ENCODE measurements at places on chromosomes 2 and 18.

- no peak for DNase-seq
Measured at GRCh38 chr2:237258615-237259014, 155.3 kb downstream of the COL6A3 start.

DNA sequence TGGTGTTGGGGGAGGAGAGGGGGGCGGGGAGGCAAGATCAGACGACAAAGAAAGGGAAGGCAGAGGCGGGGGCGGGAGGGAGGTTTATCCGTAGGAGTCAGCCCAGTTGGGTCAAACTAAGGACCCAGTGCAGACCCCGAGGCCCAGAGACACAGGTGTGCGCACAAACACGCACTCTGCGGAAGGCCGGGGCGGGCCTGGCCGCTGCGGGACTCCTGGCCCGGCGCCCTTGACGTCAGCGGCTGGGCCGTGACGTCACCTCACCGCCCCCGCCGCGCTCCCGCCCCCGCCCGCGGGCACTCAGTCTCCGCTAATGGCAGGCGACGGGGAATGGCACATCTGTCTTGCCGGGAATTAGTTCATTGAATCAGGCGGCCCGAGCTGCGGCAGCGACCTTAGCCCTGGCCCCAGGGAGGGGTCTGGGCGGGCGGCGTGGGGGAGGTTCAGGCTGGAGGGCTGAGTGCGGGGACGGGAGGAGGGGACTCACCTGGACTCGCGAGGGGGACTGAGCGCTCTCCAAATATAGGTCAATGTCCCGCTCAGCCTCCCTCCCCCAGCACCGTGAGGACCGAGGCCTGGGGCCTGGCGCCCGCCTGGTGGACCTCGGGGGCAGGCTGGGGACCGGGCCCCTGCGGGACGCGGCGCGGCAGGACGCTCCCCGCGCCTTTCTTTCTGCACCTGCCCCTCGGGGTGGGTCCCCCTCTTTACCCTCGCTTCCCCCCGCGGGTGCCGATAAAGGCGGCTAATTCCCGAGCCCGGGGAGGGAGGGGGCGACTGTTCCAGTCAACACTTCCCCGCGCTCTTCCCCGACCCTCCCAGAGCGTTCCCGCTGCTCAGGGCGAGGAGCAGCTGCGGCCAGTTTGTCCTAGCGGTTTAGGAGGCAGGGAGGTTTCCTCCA lies 15.5 kb upstream of the ECEL1 start:
- DNase-seq = no peak

GRCh38 chr18:9575558-9575957 lies 38.8 kb downstream of the PPP4R1 start:
- no peak for DNase-seq

DNA sequence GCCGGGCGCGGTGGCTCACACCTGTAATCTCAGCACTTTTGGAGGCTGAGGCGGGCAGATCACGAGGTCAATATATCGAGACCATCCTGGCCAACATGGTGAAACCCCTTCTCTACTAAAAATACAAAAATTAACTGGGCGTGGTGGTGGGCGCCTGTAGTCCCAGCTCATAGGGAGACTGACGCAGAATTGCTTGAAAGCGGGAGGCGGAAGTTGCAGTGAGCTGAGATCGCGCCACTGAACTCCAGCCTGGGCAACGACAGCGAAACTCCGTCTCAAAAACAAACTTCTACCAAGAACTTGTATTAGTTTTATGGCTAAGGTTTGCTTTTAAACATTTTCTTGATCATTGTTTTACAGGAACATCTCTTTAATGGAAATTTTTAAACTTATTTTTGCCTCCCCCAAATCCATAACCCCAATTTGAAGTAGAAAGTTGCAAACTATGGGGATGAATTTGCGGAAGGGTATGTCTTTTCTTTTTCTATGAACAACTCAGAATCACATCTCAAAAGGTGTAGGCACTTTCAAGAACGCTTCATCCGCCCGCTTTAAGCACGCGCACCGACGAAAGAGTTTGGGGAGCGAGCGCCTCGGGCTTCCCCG lies 46.8 kb upstream of the PTMA start:
- no peak for DNase-seq

GRCh38 chr2:164928101-164928673 lies 27.1 kb downstream of the SLC38A11 start:
- no peak for DNase-seq

DNA sequence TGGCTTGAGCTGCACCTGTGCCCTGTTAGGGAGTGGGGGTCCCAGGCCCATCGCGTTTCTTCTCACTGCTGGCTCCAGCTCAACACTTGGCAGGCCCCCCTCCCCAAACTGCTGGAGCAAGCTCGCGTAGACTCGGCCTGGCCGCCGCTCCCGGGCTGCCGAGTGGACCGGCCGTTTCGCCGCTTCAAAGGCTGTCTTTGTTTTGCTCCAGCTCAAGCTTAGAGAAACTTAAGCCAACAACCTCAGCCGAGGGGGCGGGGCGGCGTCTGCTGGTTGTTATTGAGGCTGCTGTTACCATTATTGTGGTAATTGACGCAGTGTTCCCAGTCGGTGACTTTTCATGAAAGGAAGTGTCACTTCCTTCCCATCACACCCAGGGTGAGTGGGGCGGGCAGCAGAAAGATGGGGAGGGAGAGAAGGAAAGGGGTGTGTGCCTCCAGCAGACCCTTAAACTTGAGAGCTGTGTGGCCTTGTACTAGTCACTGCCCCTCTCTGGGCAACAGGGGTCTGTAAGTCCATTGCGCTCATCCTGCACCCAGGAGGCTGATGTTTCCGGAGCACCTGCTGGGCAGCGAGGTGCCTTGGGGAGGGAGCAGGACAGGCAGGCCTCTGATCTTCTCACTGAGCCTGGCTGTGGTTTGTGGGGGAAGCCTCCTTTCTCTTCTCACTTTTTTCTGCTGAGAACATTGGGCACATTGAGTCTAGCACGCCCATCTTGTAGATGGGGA lies 2.1 kb downstream of the ARID5A start:
- DNase-seq = peak; percentile 79

DNA sequence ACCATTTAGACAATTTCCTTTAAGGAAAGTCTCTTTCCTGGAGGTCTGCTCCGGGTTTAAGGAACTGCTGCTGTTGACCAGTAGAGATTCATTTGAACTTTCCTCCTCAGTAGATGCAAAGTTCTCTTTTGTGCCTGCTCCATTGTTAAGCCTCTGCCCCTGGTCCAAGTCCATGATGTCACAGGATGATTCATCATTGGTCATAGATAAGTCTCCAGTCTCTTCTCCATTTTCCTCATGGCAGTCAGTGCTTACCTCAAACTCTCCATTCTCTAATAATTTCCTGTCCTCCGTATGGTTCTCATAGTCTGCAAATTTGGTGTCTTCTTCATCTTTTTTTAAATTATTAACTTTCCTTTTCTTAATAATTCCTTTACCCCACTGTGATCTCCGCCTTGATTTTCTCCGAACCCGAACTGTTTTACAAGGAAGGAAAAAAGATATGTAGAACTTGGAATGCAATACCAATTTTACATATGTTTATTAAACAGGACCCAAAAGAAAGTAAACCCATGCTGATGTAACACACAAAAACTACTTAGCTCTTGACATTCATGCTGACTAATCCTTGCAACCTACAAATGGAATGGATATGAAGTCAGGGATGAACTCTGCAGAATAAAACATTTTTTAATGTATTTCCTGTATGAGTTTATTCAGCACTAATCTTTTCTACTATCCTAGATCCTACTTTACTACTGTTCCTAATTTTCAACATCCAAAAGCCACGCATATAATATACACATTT lies 169.1 kb downstream of the ATAD2B start:
- DNase-seq = no peak

DNA sequence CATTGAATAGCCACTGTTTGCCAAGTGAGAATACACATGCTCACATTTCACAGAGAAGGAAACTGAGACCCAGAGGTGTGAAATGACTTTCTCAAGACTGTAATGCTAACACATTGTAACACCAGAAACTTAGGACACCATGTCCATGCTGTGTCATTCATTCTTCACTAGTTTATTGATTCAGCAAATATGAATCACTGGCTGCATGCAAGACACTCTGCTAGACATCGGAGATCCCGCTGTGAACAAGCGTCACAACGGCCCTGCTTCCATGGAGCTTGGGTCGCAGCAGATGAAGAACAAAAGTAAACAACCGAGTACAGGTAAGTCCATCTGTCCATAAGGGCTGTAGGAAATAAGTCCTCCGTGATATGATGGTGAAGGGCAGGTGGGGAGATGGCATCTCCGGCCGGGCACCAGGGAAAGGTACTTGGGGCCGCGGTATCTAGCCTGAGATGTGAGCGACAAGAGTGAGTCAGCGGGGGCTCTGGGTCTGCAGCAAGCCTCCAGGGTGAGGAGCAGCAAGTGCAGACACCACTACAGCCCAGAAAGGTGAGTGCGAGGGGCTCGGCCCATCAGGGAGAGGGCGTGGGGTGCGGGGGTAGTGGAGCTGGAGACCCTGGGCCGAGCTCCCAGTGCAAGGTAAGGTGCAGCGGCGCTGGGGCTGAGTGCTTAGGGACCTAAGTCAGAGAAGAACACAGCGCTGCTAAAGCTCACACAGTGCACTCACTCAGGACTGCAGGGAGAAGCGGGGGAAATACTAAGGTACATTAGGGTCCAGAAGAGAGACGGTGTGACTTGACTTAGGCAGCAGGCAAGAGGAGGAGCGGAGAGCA lies 391.2 kb downstream of the FBXO15 start:
- DNase-seq = no peak

DNA sequence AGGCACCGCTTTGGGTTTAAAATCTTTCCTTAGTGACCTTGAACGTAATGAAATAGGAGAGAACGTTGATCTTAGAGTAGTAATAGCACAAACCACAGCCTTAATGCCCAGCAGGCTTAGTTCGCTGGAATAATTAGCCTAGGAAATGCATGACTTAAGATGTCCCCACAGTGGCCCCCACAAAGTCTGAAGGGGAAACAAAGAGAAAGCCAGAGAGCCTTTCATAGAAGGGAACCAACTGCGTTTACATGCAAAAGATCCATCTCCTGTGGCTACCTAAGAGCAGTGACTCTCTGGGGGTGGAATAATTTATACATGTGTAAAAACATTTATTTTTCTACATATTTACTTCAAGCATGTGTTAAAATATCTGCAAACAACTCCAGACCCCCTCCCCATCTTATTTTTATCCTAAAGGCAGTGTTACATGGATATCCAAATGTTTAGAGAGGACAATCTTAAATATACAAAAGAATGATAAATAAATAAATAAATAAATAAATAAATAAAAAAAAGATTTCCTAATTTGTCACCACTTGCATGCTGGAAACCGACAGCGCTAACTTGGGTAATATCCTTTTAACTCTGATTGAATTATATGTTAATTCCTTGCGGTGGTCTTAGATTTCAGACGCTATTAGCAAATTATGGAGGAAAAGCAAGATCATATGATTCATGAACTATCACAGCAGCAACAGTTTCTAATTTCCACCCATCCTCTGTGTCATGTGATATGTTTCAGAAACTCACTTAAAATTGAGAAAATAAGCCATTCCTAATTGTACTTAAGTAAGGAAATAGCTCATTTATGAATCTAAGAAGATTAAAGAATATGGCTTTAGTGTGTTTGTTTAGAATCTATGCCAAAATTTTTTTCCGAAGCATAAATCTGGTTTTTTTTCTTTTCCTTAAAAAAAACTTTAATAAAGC lies 23.4 kb upstream of the CYP1B1 start:
- no peak for DNase-seq

- no peak for DNase-seq
Measured at GRCh38 chr2:72993933-72994280, 76.6 kb downstream of the EMX1 start.

DNA sequence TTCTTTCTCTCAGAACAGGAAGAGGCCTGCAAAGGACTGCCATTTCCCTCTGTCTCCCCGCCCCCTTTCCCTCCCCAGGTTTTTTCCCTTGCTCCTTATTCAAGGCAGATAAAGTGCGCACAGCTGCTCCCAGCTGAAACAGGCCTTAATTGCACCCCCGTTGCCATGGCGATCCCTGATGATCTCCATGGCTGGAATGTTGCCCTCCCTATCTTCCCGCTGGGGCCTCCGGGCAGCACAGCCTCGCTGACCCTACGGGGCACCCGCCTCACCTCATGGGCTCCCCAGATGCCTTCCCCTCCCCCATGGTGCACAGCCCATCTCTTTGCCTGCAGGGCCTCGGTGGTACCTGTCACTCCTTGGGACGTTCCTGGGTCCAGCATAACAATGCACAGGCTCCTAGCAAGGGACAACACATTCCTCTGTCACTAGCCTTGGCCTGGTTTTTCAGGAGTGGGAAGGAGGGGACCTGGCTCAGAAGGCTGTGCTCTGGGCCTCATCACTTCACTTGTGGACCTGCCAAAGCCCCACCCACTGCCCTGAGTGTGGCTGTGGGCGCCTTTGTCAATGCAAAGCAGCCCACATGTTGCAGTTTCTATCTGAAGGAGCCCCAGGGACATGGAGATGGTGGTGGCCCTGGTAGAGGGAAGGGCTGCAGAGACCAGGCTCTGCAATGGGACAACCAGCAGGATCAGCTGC lies 115.0 kb downstream of the CELF4 start:
- DNase-seq = no peak

GRCh38 chr2:8431446-8432125 lies 250.3 kb upstream of the ID2 start:
- no peak for DNase-seq

DNA sequence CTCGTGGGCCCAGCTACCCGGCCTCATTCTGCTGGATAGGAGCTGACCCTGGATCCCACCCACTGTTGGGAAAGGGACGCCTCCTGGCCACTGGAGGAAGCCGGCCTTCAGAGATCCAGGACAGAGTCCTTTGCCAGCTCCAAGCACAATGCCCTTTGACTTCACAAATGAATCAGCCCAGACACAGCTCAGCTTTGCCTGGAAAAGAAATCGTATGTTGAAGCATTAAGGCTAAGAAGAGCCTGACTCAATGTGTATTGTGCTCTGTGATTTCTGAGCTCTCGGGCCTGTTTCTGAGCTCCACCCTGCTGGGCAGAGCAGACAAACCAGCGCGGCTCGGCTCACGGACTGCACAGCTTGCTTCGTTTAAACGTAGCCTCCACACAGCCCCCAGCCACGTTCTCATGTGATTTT lies 162.9 kb upstream of the APCDD1 start:
- no peak for DNase-seq

DNA sequence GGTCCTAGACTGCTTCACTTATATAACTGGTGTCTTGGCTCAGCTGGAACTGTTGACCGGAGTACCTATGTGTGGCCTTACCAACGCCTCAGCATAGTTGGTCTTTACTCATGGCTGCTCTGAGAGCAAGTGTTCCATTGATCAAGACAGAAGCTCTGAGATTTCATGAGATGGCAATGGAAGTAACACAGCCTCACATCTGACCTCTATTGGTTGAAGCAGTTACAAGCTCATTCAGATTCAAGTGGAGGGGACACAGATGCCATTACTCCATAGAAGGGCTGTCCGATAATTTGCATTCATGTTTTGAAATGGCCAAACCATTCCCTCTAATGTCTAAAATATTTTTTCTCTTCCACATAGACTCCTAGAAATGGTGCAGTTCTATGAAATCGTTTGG lies 46.4 kb upstream of the STK39 start:
- DNase-seq = no peak

Data from activated CD8-positive, alpha-beta memory T cell treated with anti-CD3 and anti-CD28 coated beads for 48 hours (primary cell).